ENCODE measurements at places on chromosomes 6 and 20.

GRCh38 chr6:167200806-167201205, 43.0 kb upstream of the GPR31 start:
- DNase-seq = no peak

DNA sequence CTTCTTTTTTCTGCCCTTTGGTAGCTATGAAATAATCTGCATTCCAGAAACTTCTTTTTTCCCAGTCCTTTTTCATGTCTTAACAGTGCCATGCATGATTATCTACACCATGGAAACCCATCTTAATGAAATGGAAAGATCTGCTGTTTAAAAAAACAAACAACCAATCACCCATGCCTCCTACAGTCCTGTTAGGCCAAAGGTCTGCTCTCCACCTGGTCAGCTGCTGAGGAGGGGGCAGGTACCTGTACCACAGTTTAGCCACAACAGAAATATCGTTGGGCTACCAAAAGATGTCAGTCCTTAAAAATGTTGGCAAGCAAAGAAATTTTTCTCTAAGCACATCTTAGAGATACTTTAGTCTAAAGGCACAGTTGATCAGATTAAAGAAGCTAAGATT, 112.6 kb downstream of the SLC16A10 start:
- DNase-seq = no peak

GRCh38 chr6:26485112-26485780, 14.9 kb upstream of the BTN1A1 start:
- DNase-seq = no peak

DNA sequence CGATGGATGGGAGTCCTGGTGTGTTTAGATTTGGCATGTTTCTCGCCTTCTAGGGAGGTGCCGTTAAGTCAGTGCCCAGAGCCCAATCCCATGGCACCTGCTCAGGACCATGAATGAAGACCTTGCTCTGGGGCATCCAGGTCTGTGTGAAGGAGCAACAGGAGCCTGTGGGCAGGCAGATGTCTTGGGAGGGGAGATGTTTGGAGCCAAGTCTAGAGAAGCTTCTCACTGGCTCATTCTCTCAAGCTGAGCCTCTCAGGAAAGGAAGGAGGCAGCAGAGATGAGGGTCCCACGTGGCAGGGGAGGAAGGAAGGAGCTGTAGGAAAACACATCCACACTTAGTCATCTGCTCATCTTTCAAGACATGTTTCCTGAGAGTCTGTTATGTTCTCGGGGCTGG, 9.5 kb upstream of the SIRPB1 start:
- DNase-seq = no peak

DNA sequence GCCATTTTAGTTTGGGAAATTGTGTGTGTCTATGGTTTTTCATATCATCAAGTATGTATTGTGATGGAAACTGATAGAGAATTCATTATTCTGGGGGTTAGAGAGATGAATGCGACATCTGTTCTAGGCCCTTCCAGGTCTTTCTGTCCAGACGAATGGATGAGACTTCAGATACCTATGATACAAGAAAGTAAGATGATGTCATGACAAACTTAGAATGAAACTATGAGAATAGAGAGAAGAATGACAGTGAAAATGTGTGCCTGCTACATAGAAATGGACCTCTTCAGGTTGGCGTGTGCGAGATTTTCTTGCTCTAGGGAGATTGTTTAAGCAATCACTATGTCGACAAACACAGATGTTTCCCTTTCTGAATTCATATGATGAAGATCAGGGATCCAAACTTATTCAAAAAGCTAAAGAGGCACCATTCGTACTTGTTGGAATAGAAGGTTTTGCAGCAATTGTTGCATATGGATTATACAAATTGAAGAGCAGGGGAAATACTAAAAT, 76.1 kb downstream of the SCAND1 start:
- DNase-seq = no peak
